ENCODE measurements at places on chromosomes 3 and 15.

DNA sequence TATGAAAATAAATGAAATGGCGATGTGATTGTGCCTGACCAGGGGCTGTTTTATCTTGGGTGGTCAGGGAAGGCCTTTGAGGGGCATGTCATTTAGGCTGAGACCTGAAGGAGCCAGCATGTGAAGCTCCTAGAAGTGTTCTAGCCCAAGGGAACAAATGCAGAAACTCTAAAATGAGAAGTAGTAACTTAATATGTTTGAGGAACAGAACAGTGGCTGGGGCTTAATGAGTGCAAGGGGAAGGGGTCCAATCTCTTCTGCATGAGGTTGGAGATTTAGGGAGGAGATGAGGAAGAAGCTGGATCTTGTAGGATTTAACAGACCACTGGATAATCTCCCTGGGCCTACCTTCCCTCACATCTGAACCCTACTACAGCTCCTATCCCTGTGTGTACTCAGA lies 110.5 kb downstream of the AKAP13 start:
- DNase-seq: no peak

GRCh38 chr3:186502966-186503712 lies 41.0 kb downstream of the CRYGS start:
- no peak for DNase-seq

- no peak for DNase-seq
Observed at GRCh38 chr3:68060191-68060590, 405.8 kb upstream of the SUCLG2 start.

GRCh38 chr3:90010341-90010740 lies 902.9 kb downstream of the EPHA3 start:
- no peak for DNase-seq

DNA sequence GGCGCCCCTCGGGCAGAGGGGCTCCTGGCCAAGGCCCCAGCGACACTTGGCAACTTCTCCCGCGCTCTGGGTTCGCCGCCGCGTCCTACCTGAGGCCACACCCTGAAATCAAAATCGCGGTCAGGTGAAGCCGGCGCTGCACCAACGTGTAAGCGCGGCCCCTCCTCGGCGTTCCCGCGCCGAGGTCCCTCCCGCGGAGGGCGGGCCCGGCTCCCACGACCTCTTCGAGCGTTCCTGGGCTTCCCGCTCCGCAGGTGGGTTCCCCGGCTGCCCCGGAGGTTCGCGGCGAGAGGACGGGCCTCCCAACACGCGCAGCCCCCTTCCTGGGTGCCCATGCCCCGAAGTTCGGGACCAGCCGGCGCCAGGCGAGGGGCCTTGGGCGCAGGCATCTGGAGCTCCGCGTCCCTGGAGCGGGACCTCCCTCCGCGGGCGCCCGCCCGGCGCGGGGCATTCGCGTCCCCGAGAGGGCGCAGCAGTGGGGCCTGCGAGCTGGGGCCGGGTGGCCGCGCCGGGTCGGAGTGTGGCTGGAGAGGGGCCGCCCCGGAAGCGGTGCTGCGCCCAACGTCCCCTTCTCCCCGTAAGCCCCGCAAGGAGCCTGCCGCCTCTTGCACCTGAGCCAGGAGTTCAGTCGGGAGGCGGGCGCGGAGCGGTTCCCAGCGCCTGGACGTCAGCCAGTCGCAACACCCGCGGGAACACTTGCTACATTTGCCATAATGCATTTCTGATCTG lies 13.7 kb downstream of the PAK6 start:
- DNase-seq: no peak

- DNase-seq: no peak
Observed at GRCh38 chr15:76575274-76575673, 238.7 kb downstream of the ISL2 start.

- DNase-seq: no peak
Observed at GRCh38 chr3:14730703-14731382, 55.9 kb downstream of the C3orf20 start.

GRCh38 chr3:148790370-148790769 lies 37.2 kb upstream of the CPB1 start:
- DNase-seq: no peak

- DNase-seq: no peak
Observed at GRCh38 chr15:68407886-68408881, 23.8 kb downstream of the ITGA11 start.

All from tibial nerve (tissue), 4 donors.